ENCODE measurements at places on chromosomes 3 and 15.

DNA sequence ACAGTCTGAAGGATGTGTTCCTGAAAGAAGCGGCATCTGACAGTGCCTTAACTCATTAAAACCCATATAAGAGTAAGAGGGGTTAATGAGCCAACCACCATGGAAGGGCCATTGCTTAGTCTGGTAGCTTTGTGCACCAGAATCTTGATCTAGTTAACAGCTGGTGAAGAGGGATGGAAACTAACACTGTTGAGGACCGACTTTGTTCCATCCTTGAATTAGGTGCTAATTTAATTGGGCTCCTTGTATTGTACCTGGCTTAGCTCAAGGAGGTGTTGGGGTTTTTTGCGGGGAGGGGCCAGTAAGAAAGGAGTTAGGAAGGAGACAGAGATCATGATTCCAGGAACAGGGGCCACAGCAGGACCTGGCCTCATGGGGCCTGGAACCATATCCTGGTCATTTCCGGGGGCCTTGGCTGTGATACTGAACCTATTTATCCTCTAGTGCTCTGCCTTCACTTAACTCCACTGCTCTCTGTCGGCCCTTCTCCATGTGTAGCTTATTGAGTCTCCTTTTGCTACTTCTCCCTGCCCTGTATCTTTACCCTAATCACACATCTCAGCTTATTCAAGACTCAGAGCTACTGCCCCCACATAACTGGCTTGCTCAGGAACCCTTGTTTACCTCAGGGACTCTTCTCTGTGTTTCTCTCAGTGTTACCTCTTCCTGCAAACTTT is 93.0 kb downstream of the RPL22L1 start:
- no peak for DNase-seq

DNA sequence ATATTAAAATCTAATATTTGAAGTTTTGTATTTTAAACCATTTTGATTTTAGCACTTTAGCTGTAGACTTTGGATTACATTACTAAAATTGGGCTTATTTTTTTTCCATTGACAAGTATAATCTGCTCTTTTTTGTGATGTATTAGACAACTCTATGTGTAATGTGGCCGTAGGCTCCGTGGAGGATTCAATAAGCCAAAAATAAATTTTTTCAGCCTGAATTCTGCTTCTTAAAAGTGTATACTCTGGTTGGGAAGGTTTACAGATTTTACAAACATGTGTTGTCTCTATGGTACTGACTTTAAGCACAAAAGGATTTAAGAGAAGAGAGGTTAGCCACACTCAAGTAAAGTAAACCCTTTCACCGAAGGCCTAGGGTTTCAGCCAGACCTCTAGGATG is 110.8 kb downstream of the PLCL2 start:
- DNase-seq: no peak

DNA sequence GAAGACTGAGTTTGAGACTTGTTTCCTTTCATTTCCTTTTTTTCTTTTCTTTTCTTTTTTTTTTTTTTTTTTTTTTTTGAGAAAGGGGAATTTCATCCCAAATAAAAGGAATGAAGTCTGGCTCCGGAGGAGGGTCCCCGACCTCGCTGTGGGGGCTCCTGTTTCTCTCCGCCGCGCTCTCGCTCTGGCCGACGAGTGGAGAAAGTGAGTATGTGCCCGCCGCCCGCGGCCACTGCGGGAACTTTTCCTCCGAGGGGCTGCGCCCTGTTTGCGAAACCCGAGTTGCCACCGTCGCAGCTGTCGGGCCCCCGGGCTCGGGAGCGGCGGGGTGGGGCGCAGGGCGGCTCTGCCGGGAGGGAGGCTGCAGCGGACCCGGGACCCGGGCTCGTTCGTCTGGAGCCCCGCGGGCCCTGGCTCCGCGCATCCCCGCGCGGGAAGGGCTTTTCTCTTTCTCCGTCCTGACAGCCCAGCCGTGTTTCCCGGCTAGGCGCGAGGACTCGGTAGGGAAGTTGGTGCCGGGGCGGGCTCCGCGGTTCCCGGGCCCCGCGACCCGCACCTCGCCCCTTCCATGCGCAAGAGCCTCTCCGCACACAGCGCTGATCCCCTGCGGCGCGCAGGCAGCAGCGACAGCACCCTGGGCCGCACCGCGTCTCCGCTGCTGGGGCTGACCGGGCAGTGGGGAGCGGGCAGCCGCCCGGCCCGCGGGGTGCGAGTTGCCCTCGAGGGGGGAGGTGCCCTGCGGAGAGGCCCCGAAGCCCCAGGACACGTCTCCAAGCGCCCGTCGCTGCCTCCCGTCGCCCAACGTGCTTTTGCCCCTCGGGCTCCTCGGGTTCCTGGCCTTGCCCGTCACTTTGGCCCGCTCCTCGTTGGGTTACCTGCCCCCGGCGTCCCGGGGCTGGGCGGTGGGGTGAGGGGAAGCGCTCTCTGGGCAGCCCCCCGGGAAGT is 1.4 kb downstream of the IGF1R start:
- no peak for DNase-seq

GRCh38 chr15:79399606-79400005 is 32.5 kb upstream of the MINAR1 start:
- DNase-seq: no peak

DNA sequence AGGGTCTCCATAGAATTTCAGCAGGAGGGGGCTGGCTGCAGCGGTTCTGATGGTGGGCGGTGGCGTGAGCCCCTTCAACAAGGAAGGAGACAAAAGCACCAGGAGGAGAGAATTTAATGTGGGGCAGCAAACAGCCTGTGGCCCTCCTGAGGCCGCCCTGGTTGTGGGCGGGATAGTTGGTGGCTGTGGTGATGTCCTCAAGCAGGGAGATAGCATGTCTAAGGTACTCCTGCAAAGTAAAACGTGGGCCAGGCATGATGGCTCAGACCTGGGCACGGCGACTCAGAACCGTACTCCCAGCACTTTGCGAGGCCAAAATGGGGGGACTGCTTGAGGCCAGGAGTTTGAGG is 94.0 kb downstream of the LRRK1 start:
- DNase-seq: no peak

DNA sequence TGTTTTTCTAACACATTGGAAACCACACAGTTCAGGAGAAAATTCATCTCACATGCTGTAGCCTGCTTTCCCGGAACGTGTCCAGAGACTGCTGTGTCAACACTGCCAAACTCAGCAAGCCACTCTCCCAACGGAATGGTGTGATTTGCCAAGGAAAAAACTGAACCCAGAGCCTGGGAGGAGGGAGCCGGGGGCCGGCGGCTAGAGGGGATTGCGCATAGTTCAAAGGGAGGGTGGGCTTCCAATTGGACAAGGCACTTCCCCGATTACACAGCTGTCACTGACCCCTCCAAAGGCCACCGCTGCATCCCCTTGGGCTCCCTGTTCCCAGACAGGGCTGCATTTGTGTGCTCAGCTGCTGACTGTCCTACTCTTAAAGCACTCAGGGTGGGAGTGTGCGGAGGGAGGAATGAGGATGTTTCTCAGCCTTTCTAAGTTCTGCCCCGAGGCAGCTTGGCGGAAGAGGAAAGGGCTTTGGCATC is 256.2 kb downstream of the ZNF621 start:
- no peak for DNase-seq

DNA sequence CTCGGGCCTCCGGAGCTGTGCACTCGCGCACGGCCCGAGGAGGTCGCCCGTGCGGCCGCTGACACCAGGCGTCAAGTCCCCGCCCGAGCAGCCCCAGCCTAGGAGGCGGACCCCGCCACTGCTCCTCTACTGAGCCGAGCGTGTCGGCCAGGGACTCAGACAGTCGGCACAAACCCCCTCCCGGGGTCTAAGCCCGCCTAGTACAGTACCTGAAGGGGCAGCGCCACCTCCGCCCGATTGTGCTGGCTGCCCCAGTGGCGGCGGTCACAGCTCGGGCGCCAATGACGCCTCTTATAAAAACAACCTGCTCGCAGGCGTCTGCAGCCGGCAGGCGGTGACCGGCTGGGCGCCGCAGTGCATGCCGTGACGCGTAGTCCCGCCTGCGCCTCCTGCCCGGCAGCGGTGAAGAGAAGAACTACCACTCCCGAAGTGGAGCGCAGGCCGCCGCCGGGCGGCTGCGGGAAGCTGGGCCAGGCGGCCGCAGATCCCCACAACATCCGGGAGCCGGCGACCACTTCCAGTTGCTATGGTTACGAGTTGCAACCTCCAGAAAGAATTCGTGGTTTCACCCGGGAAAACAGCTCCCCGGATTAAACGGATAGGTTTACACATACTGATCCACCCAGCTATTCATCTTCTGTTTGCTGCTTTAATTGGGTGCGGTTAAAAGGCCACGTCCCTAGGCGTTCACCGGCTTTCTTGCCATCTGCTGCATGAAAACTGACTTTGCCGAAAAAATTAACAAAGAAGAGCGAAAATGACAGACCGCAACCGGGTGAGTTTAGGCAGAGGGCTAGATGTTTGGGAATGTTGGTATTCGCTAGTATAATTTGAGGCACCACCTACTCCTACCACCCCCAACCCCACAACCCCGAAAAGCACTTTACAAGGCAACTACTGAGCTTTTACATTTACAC is at the start of the genes CCPG1 and PIERCE2:
Gene CCPG1 (minus strand): TSS at position 348 of the 917 bp plus-strand sequence. CDS start 18,935 bp downstream, outside the sequence.
Gene PIERCE2 (plus strand): TSS at position 484 of the 917 bp plus-strand sequence. CDS start 274 bp downstream, at position 758.
- DNase-seq: peak; percentile 90
